ENCODE measurements at places on chromosomes 13 and 19.
A peak's percentile ranks its signal among the peaks of the same experiment; 100 is the strongest.

GRCh38 chr13:65508745-65509144 lies 1721.4 kb downstream of the PCDH9 start:
- DNase-seq = peak; percentile 9

DNA sequence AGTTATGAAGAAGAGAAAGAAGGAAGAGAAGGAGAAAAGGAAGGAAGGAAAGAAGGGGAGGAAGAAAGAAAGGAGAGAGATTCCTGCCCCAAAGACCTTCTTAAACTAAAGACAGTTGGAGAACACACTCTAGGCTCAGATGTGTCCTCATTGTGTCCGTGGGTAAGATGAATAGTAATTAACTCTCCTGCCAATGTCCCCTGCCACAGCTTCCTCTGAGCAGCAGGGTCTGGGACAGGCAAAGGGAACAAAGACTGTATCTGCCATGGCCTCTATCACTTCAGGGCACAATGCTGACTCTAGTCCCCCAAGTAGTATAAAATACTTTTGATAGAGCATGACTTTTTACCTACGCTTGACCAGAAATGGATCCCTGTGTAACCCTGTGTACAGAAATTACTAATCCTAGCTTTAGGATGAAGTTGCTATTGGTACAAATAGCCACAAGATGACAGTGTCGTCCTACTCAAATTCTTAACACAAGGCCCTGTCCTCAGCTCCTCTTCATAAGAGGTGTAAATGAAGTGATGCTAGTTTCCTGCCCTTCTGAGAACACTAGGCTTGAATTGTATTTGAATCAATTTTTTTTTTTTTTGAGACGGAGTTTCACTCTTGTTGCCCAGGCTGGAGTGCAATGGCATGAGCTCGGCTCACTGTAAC lies 186.2 kb upstream of the GPR12 start:
- peak; percentile 83 for DNase-seq

DNA sequence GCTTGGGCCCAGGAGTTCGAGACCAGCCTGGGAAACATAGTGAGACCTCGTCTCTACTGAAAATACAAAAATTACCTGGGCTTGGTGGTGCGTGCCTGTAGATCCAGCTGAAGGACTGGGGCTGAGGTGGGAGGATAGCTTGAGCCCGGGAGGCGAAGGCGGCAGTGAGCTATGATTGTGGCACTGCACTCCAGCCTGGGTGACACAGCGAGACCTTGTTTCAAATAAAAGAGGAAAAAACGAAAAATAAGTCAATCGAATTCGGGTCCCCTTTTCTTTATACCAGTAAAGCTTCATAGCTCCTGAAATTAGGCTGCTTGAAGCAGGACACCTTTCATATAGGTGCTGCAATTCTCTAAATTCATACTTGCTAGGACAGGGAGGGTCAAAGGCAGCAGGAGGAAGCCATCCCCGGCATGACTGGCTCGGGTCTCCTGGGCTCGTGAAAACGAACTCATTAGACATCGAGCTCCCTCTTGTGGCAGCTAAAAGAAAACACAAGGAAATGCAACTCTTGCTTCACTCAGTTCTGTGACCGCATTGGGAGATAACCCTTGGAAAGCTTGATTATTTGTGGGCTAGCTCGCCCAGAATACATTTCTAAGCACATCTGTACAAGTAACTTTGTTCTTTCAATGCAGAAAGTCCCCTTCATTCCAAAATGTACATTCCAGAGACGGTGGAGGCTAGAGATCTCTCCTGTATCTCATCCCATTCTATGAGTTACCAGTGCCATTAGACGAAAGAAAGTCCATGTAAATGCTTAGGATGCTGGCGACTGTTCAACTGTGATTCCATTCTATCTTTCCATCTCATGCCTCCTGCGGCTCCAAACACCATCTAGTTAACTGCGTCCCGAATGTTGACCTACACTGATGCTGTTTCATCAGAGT lies 16.8 kb downstream of the FPR2 start:
- peak; percentile 93 for DNase-seq

DNA sequence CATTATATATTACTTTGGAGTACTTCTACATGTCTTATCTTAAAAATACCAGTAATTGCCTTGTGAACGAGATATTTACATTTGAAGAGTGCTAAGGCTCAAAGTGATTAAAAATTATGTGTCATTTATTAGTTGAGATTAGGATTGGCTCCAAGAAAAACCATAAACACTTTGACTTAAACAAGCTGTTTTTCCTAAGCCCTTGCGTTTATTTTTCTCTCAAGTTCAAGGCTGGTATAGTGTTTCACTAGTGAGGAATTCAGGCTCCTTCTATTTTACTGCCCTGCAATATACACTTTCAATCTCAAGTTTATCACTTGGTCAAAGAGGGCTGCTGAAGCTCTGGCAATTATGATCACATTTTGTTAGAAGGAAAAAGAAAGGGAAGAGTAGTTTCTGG lies 49.9 kb downstream of the UFM1 start:
- DNase-seq = no peak

DNA sequence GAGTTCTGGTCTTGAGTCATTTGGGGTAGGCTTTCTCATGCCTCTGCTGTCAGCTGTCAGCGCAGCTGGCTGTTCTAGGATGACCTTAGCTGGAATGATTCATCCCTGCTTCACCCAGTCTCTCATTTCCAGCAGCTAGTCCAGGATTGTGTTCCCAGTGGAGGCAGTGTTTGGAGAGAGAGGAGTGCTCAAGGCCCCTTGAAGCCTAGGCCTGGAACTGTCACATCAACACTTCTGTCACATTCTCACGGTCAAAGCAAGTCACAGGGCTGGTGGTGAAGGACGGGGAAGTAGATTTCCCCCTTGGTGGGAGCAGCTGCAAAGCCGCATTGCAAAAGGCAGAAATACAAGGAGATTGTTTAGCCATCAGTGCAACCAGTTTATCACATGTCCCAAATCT lies 15.2 kb downstream of the TPT1 start:
- DNase-seq = peak; percentile 50

DNA sequence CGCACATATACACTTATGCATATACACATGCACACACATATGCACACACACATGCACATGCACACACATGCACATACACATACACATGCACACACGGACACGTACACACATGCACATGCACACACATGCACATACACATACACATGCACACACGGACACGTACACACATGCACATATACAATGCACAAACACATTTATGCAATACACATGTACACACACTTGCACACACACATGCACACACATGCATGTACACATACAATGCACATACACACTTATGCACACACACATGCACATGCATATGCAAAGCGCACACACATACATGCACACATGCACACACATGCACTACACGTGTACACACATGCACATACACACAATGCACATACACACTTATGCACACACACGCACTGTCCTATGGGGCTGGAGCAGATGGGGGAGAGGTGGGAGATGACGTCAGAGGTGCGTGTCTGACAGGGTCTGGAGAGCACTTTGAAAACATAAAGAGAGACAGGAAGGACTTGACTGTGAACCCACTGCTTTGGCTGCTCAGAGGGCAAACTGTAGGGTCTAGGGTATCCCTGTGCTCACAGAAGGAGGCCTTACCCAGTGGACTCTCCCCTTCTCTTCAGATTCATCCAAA lies 108.2 kb downstream of the UQCRFS1 start:
- no peak for DNase-seq

GRCh38 chr13:66492479-66492878 lies 737.7 kb downstream of the PCDH9 start:
- peak; percentile 9 for DNase-seq

- no peak for DNase-seq
Measured at GRCh38 chr13:105721016-105721415, 814.4 kb downstream of the EFNB2 start.

- no peak for DNase-seq
Measured at GRCh38 chr13:32281096-32281495, 34.1 kb downstream of the ZAR1L start.

GRCh38 chr19:16585808-16586476 lies 13.7 kb upstream of the SLC35E1 start:
- no peak for DNase-seq

- DNase-seq = no peak
Measured at GRCh38 chr13:51278426-51279130, 56.4 kb downstream of the FAM124A start.

DNA sequence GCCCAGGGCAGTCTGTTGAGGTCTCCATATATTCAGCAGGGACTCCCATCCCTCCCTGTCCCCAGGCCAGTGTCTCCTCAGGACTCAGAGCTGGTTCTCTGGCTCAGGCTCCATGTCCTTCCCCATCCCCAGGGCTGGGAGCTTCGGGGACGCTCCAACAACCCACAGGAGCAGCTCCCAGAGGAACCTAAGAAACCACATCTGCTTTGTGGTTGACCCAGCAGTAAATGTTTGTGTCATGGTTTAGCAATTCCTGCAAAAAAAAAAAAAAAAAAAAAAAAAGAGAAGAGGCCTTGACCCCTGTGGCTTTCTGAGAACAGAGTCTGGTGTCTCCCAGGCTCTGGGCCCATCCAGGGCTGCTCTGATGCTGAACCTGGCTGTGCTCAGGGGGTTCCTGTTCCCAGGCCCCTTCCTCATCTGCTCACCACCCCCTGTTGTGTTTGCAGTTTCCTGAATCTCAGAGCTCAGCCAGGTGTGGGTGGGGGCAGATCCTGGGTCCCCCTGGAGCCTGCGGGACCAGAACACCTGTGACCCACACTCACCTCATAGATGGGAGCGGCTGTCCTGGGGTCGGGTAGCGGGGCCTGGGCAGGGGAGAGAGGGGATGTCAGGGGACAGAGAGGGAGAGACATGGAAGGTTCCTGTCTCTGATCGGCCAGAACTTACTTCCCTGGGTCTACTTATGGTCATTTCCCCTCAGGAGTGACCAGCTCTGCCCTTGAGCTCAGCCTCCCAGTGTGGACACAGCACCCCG lies 25.2 kb upstream of the CEACAM1 start:
- peak; percentile 37 for DNase-seq

DNA sequence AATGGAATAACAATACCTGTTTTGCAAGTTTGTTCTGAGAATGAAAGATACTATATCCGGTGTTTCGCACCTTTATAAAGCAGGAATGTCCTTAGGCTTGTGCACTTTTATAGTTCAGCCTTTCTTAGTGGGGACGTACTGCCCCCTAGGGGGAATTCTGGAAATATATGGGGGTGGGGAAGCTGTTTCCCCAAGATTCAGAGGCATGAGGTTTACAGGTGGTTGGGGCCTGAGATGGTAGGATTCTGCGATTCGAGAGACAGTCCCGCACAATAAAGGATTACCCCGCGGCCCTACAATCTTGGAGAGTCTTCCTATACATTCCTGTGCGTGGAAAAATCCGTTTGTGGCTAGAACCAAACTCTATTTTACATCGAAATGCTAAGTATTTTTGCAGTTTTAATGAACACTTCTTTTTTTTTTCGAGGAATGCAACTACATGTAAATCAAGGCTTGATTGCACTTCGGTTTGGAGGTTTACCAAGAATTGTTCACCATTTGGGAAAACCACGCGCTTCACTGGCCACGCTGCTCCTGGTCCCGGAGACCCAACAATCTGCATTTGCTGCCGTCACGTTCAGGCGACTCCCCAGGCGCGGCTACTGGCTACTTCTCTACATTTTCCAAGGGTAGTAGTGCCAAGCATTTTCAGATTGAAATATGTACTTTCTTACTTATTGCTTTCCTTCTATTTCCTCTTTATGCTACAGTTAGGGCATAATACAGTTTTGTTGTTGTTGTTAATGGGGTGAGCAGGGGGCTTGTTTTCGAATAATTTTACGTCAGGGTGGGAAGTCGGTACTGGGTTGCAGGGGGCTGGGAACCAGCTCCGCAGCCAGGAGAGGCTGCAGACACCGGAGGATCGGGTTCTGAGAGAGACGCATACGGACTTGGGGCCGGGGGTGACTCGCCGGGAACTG lies 830 bp downstream of the NEK5 start:
- peak; percentile 84 for DNase-seq

DNA sequence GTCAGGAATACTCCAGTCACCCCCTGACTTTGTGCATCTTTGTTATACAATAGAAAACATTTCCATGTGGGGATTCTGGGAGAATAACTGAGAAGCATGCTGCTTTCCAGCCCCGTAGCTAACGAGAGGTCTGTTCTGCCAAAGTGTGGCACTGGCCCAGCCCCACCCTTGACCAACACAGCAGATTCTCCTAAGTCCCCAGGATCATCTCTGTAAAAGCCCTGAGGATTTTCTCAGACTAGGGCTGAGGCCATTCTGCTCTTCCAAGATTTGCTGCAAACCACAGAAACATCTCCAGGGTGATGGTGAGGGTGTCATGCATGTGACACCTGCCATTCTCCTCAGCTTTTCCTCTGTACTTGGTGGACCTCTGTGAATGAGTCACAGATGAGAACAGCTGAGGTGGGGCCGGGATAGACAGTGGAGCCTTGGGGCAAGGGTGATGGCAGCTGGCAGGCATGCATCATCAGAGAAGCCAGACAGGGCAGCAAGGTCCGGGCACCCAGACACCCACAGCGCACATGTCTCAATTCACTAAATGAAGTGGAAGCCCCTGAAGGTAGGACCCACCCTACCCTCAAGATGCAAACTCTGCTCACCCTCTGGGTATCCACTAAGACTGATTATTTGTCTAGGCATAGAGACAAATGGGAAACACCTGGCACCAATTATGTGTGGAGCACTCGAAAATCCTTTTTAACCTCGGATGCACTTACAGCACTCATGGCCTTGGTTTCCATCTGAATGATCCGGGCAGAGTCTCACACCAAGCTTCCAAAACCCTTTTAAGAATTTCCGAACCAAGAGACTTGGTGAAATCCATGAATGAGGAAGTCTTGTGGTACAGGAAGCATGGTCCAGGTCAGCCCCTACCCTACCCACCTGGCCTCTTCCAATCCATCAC lies 20.1 kb upstream of the DOCK9 start:
- no peak for DNase-seq

DNA sequence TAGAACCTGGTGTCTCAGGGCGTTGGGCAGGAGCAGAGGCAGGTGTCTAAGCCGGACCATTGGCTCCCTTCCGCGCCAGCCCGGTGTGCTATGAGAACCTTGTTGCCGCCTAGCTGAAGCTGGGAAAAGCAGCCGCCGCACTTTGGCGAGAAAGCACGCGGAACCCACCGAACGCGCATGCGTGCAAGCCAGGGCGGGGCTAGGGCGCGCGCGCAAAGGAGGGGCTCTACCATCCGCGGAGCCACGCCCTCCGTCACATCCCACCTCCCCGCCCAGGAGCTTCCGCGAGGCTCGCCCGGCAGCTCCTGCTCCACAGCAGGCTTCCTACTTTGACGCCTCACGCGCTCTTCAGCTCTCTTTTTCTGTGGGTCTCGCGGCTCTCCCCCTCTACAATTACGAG lies 51.3 kb downstream of the WDR87 start:
- peak; percentile 14 for DNase-seq

- peak; percentile 86 for DNase-seq
Measured at GRCh38 chr19:48842789-48843162, 6.5 kb upstream of the HSD17B14 start.

GRCh38 chr13:97189928-97190327 lies 32.2 kb upstream of the MBNL2 start:
- no peak for DNase-seq
